ENCODE measurements at places on chromosomes 2 and 18. TPM values are rescaled to one million over a fixed set of nuclear protein-coding genes. Genes with fewer than 3 reads are reported as not detected.
A peak's percentile ranks its signal among the peaks of the same experiment; 100 is the strongest.

TUBA4B gene
- not detected for total RNA-seq

OR6B2 gene
- total RNA-seq = not detected

LAMA1 gene
- total RNA-seq = not detected

LCT gene
- total RNA-seq = 0.53 TPM

DNA sequence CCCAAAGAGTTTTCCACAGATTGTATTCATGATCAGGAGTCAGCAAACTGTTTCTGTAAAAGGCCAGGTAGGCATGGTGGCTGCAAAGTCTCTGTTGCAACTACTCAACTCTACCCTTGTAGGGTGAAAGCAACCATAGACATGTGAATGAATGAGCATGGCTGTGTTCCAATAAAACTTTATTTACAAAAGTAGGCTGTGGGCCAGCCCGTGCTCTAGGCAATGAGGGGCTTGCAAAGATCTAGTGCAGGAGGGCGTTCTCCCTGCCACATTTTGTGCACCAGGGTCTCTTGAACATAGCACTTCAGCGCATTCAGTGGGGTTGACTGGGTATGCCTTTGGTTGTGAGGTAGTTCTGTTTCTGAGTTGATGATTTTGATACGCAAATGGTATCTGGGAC lies 85.8 kb downstream of the ST6GAL2 start:
- DNase-seq = no peak

- peak; percentile 84 for DNase-seq
Measured at GRCh38 chr2:46296840-46297545, at the start of gene EPAS1. EPAS1 (plus strand) TSS chr2:46297407; CDS start chr2:46297912, 505 bp downstream.

DNA sequence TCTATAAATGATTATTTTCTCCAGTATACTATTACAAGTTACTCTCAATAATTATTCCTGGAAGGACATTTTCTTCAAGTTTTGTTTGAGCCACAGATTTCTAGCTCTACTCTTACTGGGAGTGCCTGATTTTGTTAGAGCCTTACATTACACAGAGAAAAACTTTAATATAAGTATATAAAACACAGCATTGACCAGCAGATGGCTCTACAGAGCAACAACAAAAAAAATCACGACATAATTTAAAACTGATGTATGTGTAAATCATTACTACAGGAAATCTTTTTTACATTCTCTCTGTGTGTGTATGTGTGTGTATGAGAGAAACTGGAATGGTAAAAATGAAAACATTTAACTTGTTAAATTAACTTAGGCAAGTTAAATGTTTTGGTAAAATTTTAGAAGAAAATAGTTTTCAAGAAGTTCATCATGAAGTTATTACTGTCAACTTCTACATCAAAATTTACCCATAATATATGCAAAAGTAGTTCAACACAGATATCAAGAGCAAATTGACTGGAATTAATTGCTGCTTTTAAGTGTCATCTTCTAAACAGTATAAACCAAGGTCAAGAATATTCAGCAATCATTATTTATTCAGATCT lies 103.3 kb downstream of the MDH1 start:
- no peak for DNase-seq

- no peak for DNase-seq
Measured at GRCh38 chr18:38993342-38993741, 1427.7 kb upstream of the CELF4 start.

DNA sequence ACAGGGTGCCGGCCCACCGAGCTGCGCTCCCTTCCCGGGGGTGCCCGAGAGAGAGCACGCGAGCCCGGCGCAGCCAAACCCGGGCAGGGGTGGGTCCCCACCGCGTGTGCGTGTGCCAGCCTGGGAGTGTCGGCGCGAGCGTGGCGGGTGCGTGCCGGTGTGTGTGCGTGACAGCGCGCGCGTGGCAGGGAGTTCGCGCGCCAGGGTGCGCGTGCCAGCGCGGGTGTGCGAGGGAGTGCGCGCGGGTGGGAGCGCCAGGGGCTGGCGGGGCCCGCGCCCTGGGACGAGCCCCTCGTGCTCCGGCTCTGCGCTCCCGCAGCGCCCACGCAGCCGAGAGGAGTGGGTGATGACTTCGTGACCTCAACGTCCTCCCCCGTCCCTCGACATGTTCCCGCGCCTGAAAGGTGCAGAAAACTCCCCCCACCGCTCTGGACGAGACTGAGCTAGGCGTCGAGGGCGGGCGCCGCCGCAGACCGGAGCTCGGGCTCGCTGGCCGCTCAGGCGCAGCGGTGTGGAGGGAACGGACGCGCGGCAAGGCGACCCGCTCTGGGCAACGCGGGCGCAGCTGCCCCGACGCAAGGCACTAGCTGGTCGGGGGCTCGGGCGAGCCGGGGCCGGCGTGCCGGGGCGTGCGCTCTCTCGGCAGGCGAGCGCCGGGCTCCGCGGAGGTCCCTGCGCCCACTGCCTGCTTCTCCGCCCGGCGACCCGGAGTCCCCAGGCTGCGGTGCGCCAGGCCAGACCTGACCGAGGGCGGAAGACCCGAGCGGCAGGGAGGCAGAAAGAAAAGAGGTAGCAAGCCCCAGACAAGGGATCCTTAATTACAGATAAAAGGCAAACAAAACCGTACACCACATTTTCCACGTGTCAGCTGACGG lies 582.8 kb downstream of the ZEB2 start:
- no peak for DNase-seq

GRCh38 chr18:41618147-41618546 lies 336.9 kb upstream of the PIK3C3 start:
- no peak for DNase-seq

DNA sequence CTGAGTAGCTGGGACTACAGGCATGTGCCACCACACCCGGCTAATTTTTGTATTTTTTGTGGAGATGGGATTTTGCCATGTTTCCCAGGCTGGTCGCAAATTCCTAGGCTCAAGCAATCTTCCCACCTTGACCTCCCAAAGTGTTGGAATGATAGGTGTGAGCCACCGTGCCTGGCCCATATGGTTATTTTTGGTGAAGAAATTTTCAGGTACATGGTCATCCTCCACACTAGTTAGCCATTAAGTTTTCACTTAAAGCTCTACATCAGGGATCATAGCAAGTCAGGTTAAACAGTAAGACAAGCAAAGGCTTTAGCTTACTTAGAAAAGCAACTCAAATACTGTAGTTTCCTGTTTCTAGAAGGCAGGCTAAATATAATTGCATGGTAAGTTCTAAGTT lies 104.3 kb upstream of the GRB14 start:
- no peak for DNase-seq

GRCh38 chr18:33745871-33746545 lies 168.0 kb downstream of the ASXL3 start:
- no peak for DNase-seq

- no peak for DNase-seq
Measured at GRCh38 chr18:13608791-13609532, 117.4 kb downstream of the FAM210A start.

GRCh38 chr18:61782545-61782944 lies 110.3 kb downstream of the RNF152 start:
- DNase-seq = no peak
